Hematopoietic multipotent progenitor cell treated with erythropoietin and hydrocortisone succinate and interleukin-3 and kit ligand, for 8 days (in vitro differentiated cells): ENCODE measurements at places on chromosomes 1 and 21.

DNA sequence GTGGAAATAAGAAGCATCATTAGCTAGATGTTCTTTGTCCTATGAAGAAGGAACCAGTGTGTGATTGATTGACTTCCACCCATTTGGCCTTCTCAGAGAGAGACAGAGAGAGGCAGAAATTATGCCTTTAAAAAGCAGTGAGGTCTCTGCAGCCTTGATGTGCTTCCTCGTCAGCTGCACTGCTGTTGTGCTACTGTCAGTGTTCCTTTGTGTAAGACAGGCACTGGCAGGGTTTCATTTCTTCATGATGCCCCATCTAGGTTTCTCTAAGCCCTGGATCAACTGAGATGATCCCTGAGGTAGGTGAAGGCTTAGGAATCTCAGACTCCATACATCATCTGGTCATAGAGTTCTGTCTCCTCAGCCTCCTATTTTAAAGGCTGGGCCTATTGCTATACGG, 34.9 kb downstream of the GPR3 start:
- DNase-seq, result no peak

DNA sequence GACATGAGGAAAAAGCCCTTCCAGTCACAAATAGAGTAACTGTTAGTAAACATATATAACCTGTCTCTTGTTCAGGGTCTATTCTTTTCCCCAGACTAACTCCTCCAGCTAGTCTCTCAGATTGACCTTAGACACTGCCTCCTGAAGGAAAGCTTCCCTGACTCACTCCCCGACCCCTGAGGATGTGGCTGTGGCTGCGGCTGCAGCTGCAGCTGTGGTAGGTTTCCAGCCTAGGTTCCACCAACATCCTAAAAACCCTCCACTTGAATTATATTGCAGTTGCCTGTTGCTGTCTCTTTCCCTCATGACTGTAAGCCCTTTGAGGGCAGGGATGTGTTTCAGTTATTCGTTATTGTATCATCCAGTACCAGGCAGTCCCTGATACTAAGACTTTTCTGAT, 132.9 kb upstream of the C1orf21 start:
- DNase-seq, result no peak

GRCh38 chr1:191669629-191670028, 488.6 kb upstream of the RGS18 start:
- DNase-seq, result no peak

GRCh38 chr1:94819238-94819944, 766 bp upstream of the SLC44A3 start:
- DNase-seq, result no peak

GRCh38 chr1:34276606-34277005, 99.9 kb downstream of the C1orf94 start:
- DNase-seq, result no peak

DNA sequence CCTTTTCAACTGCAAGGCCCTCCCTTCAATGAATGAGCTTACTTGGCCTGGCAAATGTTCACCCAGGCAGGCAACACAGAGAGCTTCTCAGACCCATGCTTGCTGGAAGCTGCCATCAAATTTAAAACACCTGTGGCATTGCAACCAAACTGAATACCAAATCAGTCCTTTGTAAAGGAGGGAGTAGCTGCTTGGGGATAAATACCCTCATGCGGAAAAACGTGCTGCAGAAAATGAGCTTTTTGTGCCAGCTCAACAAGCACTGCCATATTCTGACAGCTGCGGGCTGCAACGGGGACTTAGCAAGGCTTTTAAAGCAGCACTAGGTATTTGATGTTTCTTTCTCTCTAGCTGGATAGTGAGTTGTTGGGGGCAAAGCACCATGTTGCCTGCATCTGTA, 119.7 kb downstream of the PLPPR4 start:
- no peak for DNase-seq

- DNase-seq, result no peak
Measured at GRCh38 chr1:245173446-245174211, 18.8 kb downstream of the KIF26B start.

DNA sequence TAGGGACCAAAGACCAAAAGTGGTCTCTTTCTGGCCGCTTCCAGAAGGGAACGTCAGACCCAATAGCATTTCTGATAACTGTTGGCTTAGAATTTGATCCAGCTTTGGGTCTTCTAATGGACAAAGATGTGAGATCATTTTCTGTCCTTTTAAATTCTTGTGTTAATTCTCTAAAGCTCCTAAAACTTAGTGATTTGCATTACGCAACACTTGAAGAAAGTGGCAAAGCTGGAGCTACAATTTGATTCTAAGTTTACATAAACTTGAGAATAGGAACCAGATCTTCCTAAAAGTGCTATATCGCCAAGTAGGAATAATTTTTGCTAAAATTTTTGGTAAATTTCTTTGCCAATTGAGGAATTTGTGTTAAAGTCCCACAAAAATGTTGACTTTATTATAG, 21.6 kb upstream of the PLA2G4A start:
- no peak for DNase-seq

GRCh38 chr1:88701275-88701674, 17.2 kb downstream of the PKN2 start:
- peak; percentile 25 for DNase-seq

GRCh38 chr1:17837233-17838030, 82.3 kb downstream of the ACTL8 start:
- no peak for DNase-seq

GRCh38 chr21:31543191-31543590, 116.3 kb upstream of the SOD1 start:
- DNase-seq, result no peak

DNA sequence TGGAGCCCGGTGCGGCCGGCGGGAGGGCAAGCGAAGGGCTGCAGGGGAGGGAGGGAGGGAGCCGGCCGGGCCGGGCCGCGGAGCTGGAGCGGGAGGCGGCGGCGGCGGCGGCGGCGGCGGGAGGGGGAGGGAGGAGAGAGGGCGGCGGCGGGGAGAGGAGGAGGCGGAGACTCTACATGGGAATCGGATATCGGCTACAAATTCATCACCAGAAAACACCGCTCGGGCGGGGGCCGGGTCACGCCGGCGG, at the start of gene AKT3:
Gene AKT3 (minus strand): TSS at position 42 of the 250 bp plus-strand sequence. CDS start 7,073 bp downstream, outside the sequence.
- peak; percentile 63 for DNase-seq

GRCh38 chr1:159121526-159121925, 45.0 kb upstream of the AIM2 start:
- no peak for DNase-seq

DNA sequence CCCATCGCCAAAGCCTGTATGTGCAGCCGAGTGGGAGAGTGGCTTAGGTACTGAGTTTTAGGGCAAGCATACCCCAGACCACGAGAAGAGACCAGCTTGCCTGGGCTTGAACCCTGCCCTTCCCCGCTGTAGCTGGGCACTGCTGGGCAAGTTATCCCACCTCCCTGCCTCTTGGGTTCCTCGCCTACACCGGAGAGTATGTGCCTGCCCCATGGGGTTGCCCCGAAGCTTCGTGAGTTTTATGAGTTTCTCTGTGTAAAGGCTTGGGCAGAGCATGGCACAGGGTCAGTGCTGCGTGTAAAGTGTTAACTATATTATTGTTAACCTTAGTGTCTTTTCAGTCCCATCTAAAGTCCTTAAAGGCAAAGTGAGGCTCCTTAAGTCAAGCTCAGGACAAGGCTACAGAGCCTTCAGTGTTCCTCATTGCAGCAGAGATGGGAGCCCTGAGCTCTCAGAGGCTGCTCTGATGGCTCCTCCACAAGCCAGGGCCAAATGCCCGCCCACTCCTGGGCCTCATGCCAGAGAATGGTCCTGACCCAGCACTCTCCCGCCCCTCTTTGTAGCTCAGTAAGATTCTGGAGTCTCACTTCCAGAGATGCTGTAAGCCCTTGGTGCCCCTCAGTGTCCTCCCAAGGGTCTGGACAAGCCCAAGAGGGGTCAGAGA, 37.0 kb upstream of the KCNA10 start:
- DNase-seq, result peak; percentile 12

DNA sequence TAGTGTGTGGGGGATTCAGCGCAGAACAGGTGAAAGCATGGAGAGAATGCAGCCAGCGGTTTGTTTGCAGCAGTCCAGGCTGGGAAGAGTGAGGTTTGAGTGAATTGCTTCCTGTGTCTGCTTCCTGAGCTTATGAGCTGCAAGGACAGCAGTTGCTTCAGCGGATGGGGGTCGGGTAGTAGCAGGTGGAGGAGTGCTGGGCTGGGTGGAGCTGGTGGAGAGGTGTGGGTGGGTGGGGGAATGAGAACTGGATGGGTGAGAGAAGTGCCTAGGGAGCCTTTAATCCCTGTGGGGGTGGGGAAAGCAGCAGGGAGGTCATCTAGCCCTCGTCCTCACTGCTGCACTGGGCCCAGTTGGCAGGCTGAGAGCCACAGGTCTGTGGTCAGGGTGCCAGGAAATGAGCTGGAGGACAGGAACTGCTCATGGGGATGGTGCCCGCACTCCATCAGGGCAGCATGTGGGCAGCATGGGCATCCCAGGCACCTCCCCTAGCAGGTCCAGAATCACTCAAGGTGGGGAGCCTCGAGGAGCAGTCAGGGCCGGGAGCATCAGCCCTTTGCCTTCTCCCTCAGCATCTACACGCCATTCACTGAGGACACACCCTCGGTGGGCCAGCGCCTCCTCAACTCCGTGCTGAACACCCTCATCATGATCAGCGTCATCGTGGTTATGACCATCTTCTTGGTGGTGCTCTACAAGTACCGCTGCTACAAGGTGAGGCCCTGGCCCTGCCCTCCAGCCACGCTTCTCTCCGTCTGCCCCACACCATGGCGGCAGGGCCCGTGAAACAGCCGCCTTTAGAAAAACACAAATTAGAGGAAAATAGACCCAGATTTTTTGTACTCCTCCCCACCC, 14.8 kb downstream of the PSEN2 start:
- DNase-seq, result no peak

DNA sequence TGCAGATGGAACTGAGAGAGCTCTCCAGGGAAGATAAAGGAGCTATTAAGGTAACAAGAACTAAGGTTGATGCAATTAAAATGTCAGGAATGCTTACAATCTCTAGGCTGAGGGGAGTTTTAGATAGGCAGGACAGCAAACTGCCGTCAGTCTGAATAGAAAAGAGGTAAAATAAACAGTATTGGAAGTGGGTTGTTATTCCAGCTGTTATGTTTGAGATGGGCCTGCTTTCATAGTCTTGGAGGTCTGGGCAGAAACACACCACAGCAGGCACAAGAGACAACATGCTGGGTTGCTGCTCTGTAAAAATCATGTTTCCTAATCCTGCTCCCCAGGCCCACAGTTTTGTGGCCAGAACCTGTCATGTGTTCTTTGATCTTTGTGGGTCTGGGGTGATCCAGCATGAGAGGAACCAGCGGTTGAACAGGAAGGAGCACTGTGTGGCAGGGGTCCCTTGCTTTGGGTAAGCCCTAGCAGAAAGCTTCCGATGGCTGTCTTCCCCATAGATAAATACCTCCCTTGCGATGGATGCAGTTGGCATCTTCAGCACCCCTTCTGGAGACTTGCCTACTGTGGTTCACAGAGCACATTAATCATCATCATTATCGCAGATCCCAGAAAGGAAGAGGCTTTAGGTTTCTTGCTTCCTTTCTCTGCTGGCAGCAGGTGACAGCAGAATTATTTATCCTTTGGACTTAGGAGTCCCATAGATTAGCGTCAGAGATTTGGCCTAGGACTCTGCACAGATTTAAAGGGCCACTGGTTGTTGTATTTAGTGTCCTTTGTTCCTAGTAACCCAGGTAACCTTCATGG, 97.1 kb downstream of the AK5 start:
- no peak for DNase-seq

DNA sequence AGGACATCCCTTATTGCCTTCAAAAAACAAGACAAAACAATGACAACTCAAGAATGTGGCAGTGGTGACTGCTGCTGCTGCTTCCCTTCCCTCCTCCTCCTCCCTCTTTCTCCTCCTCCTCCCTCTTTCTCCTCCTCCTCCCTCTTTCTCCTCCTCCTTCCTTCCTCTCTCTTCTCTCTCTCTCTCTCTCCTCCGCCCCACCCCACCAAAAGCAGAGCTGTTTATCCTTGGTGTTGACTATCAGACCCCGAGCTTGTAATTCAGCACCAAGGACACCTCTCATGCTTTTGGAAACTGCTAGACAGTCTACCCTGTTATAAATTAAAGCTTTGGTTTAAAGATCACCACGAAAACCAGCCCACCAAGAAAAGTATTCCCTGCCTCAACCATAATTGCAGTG, 72.4 kb upstream of the IFNAR2 start:
- DNase-seq, result no peak

GRCh38 chr1:97377432-97378034, 543.3 kb downstream of the DPYD start:
- DNase-seq, result no peak

DNA sequence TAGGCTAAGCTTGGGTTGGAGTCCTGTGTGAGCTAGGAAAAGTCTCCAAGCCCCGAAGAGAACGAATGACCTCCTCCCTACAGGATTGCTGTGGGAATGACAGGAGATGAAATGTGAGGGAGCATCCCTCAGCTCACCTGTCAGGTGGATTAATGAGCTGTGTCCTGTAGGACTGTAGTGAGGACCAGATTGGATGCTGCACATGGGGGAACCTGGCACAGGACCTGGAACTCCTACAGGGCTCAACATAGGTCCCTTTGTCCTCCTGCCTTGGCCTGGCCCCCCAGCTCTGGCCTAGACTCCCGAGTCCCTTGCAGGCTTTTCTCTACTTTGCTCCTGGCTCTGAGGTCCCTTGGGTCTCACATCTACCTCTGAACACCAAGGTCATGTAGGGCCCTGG, 155.7 kb downstream of the PTPRU start:
- no peak for DNase-seq

GRCh38 chr1:212514782-212515181, 82.1 kb downstream of the NENF start:
- DNase-seq, result no peak

DNA sequence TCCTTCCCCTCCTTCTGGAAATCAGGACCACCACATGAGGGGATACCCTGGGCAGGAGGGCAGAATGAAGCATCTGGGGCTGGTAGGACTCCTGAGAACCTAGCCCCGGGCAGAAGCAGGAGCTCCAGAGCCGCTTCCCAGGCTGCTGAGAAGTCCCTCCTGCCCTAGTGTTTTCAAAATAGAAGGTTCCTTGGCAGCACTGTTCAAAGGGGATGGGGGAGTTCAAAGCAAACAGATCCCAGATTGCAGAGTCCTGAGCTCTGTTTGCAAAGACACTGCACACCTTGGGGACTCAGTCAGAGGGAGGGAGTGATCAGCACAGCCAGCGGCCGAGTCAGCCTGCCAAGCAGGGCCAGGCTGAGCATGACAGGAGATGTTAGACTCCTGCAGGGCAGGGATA, 177.8 kb downstream of the PTPRU start:
- DNase-seq, result no peak

- DNase-seq, result no peak
Measured at GRCh38 chr1:166261511-166261910, 94.7 kb upstream of the FAM78B start.

DNA sequence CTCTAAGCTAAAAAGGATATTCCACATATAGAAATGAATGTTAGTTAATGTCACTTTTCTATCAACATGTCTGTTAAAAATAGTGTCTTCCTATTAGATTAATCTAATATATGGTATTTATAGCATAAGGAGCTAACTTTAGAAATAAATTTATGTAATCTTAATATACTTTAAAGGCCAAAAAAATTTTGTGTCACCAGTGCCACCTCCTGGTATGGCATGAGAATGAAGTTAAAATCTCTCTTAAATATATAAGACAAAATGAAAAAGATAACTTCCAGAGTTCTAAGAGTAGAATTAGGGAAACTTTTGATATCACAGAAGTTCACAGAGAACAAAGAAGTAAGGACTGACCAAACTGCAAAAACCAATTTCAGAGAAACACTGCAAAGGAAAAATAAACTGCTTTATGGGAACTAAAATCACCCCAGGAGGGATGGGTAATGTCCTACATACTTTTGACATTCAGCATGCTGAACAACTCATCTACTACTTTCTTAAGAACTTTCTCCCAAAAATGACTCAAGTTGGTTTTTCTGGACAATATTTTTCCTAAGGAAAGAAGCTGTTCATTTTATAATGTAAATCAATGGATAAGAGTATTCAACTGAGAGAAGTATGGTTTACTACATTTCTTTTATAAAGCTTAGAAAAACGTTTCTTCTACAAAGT, 82.8 kb downstream of the TRIM33 start:
- DNase-seq, result peak; percentile 53
